ENCODE measurements at places on chromosomes 5 and 9. TPM values are rescaled to one million over a fixed set of nuclear protein-coding genes. Genes with fewer than 3 reads are reported as not detected.

GRCh38 chr5:77076961-77077828 lies 9.9 kb downstream of the ZBED3 start:
- peak; percentile 90 for ATAC-seq

DNA sequence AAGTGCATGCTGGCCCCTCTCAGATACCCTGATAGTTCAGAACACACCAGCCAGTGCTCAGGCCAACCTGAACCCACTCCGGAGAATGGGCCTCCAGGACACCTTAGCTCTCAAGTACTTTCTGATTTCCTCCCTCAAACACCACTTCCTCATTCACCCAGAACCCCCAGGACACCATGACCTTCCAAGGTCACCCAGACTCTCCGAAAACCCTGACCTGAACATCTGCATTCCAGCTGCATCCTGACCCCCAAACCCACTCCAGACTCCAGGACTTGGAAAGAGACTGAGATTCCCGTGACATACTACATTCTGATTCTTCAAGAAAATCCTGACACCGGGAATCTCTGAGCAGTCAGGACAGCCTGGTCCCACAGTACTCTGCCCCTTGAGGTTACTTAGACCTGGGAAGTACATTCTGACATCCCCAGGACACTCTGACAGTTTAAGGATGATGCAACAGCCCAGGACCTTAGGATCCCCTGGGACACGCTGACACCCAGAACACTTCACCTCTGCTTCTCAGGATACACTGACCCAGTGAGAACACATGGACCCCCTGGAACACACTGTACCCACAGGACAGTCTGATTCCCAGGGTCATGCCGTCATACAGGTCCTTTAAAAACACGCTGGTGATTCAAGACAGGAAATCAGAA lies 747 bp upstream of the PROP1 start:
- no peak for ATAC-seq

GRCh38 chr9:134204991-134205578 lies 40.7 kb upstream of the RNU6ATAC start:
- no peak for ATAC-seq

DNA sequence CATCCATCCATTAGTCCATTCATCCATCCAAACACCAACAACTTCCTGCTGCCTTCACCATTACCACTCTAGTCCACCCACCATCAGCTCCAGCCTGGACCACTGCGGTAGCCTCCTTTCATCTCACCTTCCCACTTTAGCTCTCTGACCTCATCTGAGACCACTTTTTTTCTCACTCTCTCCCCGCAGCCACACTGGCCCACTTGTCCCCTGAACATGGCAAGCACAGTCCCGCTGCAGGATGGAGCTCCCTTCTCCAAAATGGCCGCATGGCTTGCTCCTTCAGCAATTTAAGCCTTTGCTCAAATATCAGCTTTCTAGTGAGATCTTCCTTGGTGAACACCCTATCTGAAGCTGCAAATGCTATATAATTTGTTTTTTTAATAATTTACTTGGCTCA lies 11.1 kb downstream of the CSF1R start:
- ATAC-seq, result no peak

Gene TAF11L10
- not detected for total RNA-seq
